ENCODE measurements at places on chromosomes 12 and 14.

DNA sequence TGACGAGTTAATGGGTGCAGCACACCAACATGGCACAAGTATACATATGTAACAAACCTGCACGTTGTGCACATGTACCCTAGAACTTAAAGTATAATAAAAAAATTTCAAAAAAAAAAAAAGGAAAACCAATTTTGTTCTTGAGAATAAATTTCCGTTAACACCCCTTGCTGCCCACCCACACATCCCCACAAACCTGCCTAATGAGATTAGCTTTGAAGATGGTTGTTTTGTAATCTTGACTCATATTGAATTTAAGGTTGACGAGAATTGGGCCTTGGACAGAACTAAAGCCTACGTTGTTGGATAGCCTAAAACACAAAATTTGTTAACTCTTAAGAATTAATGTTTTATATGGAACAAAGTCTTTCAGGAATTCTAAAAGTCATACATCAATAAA, 52.9 kb downstream of the SYT1 start:
- DNase-seq, result no peak

GRCh38 chr12:102299731-102300130, 102.1 kb upstream of the PMCH start:
- DNase-seq, result no peak

- DNase-seq, result no peak
Measured at GRCh38 chr12:32964981-32965585, 68.5 kb upstream of the PKP2 start.

GRCh38 chr14:79028281-79028680, 858.1 kb downstream of the NRXN3 start:
- no peak for DNase-seq

- peak; percentile 26 for DNase-seq
Measured at GRCh38 chr14:49614196-49614595, 6.2 kb downstream of the RPL36AL start.

GRCh38 chr12:58009405-58010195, 68.2 kb downstream of the ATP23 start:
- DNase-seq, result peak; percentile 26

All from fibroblast of skin of back (primary cell).